Activated naive CD8-positive, alpha-beta T cell treated with anti-CD3 and anti-CD28 coated beads, Interleukin-2, amount 10 ng/mL, durations not matched to agents 7 days and 5 days (primary cell): ENCODE measurements at places on chromosomes 12 and 14.
A peak's percentile ranks its signal among the peaks of the same experiment; 100 is the strongest.

GRCh38 chr14:49634547-49635334 is at the start of gene DNAAF2:
Gene DNAAF2, minus strand, starts transcription at chr14:49635244. Its CDS starts 95 bp downstream, at chr14:49635149.
- H3K4me3 ChIP-seq: peak within 1 kb of the TSS; percentile 99
- H3K27me3 ChIP-seq: no peaks in the 10 kb centered on the region
- peaks cover 21% of the 10 kb centered on the region for H3K36me3 ChIP-seq
- peak within 1 kb of the TSS; percentile 98 for H3K27ac ChIP-seq
- peak; percentile 81 for DNase-seq

GRCh38 chr12:92478692-92479091 is 224.1 kb upstream of the PLEKHG7 start:
- peaks cover 15% of the 10 kb centered on the region for H3K36me3 ChIP-seq
- H3K4me1 ChIP-seq: no peaks in the 10 kb centered on the region
- no peak overlapping the region for H3K4me3 ChIP-seq
- no peak overlapping the region for H3K27ac ChIP-seq
- no peak for DNase-seq

- no peak overlapping the region for H3K27ac ChIP-seq
- no peaks in the 10 kb centered on the region for H3K27me3 ChIP-seq
Measured at GRCh38 chr14:79786522-79786921, 424.8 kb downstream of the DIO2 start.

DNA sequence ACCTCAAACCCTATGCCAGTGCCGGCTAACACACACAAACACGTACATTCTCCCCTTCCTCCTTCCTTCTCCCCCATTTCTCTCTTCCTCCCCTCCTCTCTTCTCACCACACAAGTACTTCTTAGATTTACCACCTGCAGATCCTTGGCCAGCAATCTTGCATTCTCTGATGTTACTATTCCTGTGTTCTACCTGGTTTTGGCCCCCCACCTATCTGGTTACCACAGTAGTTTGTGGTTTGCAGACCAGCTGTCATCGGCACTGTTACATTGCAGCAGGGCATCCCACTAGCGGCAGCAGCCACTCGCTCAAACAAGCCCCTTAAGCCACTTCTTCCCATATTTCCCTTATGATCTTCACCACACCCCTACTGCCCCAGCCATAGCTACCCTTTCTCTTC is 3.9 kb downstream of the ABHD4 start:
- no peaks in the 10 kb centered on the region for H3K27me3 ChIP-seq
- peaks cover 20% of the 10 kb centered on the region for H3K36me3 ChIP-seq
- H3K4me3 ChIP-seq: no peak overlapping the region

DNA sequence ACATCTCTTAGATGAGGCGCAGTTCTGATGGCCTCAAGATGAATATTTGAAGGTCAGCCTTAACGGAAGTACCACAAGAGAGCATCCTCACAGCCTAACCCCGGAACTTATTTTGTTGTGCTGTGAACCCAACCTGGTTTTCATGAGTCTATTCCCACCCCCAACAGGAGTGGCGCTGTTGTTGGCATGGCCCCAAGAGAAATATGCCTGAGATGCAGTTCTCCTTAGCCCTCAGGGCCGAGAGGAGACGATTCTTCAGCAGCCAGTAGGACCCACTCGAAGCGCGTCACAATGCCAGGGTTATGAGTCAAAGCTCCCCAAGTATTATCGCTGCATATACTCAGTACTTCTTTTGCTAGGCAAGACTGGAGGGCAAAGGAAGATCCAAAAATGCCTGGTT is 24.5 kb upstream of the BCL11B start:
- no peak overlapping the region for H3K27ac ChIP-seq
- no peaks in the 10 kb centered on the region for H3K4me1 ChIP-seq
- no peak for DNase-seq
- H3K4me3 ChIP-seq: no peak overlapping the region
- peaks cover 2% of the 10 kb centered on the region for H3K36me3 ChIP-seq

DNA sequence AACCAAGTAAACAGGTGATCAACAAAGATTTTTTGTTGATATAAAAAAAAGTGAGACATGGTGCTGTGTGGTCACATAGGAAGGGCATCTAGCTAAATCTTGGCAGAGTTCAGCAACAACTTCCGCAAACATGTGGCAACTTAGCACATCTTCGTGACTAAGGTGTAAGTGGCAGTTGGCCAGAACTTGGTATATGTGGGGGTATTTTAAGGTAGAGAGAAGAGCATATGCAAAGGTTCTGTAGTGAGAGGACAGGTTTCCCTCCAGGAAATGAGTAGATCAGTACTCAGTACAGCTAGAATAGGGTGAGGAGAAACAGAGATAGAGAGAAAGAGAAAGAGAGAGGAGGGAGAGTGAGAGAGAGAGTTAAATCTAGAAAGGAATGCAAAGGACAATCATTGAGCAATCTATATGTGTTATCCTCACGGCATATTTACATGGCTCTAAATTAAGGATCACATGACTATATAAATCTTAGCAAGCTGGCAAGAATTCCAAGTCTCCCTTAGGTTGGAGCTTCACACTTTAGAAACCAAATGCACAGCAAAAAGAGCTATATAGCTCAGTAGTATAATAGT is 227.7 kb upstream of the HMGA2 start:
- DNase-seq: no peak
- H3K4me1 ChIP-seq: no peaks in the 10 kb centered on the region
- H3K27me3 ChIP-seq: peaks cover 13% of the 10 kb centered on the region
- H3K36me3 ChIP-seq: no peaks in the 10 kb centered on the region
